Activated CD8-positive, alpha-beta memory T cell treated with anti-CD3 and anti-CD28 coated beads for 1 hour (primary cell): ENCODE measurements at places on chromosomes 5 and 9.

DNA sequence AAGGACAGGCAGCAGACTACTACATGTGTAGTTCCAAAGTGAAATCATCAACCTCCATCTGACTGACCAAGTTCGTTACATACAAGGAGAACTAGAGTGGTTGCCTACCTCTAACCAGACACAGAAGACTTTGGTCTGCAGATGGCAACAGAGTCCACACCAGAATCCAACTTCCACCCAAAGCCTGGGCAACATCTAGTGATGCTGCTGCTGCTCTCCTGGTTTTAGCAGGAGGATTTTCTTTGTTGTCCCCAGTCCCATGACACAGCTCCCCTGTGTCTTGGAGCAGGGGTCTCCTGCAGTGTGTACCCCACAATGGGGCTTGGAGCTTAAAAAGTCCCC, 46.4 kb upstream of the APC start:
- DNase-seq, result no peak

- no peak for DNase-seq
Observed at GRCh38 chr5:97229196-97229595, 46.1 kb upstream of the RIOK2 start.

DNA sequence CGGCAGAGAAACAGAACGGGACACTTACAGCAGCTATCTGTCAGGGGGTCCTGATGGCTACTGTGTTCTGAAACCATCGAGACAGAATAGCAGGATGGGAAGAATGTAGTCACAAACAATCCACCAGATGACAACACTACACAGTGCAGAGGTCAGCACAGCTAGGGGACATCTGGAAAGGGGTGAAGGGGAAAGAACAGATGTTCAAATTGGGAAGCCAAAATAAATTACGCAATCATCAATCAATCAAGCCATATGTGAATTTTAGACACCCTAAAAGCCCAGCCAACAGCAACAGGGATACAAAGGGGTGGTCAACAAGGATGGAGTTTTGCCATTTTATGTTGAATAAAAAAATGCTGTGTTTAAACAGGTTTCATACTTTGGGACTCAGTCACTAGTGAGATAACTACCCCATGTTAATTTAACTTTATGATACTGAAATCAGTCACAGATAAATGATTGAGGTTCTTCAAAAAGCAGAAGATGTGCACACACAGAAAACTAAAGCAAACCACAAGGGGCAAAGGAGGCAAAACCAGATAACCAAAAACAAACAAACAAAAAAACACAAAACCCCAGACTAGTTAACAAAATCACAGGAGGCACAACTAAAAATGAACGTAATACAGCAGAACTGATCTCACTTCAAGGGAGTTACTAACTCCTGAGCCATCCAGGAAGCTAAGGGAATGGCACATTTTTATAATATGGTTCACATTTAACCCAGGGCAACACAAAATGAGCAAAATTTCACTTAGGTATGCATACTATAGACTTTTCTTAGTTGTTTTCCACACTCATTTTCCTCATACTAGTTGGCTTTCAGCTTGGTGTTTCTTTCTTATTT, 65.9 kb downstream of the HABP4 start:
- no peak for DNase-seq

- DNase-seq, result no peak
Observed at GRCh38 chr5:39501397-39501796, 76.6 kb upstream of the DAB2 start.

DNA sequence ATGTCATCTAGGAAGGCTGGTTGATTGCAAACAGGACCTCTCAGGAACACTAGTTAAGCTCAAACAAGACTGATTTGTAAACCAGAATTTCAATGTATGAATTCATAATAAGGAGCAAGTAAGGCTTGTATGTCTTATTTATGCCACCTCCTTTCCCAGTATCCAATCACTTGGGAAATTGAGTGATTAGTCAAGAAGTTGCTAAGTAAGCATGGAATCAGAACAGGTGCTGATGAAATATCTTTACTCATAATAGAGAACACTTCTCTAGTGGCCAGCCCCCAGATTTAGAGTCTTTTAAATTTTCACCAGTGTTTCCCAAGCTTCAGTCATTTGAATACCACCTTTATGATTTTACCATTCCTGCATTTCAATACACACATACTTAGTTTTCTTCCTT, 5.3 kb upstream of the DDX4 start:
- DNase-seq, result no peak

- no peak for DNase-seq
Observed at GRCh38 chr5:33321026-33321425, 119.7 kb upstream of the TARS1 start.

DNA sequence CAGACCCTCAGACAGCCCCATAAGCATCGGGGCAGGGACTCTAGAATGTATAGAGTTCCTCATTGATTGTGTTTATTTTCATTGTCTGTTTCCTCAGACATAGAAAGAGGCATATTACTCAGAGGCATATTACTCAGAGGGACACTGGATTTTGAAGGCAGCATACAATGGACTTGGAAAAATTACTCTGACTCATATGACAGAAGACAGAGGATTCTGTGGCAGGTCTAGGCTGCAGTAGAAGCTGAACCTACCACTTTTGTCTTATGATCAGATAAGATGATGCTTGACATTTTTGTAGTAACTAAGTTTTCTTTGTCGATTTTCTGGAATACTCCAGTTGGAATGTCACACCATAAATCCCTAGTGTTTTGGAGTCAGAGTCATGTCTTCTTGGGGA, 105.2 kb downstream of the ST8SIA4 start:
- DNase-seq, result no peak

DNA sequence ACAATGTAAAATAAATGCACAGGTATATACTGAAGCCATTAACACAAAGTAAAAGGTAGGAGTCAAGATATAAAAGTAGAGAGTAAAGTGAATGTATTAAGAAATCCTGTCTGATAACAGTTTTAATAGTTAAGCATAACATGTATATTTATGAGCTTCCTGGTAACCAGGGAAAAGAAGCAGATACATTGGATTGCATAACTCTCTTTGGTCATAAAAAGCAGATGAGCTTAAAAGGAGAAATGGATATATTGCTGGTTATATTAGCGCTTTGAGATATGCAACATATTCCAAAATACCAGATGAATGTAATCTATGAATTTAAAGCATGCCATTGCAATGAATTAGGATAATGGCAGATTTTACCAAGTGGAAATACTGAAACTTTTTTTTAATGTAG, 6.2 kb upstream of the TNFSF8 start:
- no peak for DNase-seq

DNA sequence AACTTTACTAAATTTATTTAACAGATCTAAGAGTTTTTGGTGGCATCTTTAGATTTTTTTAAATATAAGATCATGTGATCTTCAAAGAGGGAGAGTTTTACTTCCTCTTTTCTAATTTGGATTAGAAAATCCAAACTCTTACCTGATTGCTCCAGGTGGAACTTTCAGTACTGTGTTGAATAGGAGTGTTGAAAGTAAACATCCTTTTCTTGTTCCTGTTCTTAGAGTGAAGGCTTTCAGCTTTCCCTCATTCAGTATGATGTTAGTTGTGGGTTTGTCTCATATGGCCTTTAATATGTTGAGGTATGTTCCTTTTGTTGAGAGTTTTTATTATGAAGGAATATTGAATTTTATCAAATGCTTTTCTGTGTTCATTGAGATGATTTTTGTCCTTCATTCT, 650.0 kb upstream of the SGCD start:
- no peak for DNase-seq

- DNase-seq, result no peak
Observed at GRCh38 chr5:134732819-134733218, 5.5 kb upstream of the CAMLG start.

DNA sequence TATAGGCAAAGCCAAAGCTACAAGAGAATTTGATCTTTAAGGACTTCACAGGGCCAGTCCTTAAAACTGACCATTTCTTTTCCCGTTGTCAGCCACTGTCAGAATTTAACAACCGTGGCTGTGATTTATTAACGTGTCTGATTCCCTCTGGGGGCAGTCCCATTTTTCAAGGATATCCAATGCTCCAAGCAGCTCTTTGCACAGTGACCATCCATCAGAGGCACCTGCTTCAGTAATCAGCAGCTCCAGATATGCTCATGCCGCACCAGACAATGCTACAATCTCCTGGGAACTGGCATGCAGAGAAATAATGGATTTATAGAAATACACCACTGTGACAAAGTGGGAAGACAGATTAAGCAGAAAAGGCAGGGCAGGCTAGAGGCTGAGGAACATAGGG, 163.3 kb upstream of the PPP1R2B start:
- DNase-seq, result no peak

DNA sequence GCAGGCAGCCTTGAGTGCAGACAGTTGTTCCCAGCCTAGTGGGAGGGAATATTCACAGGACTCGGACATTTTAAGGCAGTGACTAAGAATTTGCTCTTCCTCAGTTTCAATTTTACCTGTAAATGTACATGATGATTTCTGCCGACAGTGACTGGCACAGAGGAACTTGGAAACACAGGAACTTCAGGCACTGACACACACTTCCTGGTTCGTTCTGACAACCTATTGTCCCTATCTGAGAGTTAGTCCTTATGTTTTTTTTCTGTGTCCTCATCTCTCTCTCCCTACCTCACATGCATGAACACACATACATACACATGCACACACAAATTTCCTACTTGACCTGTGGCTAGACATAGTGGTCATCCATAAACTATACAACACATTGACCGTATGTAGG, 89.4 kb upstream of the CD180 start:
- DNase-seq, result no peak

DNA sequence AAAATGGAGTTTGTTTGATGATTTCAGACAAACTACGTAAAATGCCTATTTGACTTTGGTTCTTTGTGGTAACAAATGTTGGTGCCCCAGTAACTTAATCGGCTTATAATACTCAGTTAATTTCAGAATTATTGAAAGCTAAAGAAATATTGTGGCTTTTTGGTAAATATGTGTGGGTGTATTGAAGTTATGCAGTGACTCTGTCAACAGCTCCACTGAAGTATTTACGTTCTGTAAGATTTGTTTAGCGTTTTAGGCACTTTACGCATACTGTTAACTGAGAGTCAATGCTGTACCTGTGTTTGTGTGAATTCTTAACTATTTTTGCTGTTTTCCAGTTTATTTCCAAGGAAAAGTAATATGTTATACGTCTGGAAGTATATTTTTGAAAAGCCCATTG, 2.2 kb downstream of the RAD23B start:
- DNase-seq, result no peak

DNA sequence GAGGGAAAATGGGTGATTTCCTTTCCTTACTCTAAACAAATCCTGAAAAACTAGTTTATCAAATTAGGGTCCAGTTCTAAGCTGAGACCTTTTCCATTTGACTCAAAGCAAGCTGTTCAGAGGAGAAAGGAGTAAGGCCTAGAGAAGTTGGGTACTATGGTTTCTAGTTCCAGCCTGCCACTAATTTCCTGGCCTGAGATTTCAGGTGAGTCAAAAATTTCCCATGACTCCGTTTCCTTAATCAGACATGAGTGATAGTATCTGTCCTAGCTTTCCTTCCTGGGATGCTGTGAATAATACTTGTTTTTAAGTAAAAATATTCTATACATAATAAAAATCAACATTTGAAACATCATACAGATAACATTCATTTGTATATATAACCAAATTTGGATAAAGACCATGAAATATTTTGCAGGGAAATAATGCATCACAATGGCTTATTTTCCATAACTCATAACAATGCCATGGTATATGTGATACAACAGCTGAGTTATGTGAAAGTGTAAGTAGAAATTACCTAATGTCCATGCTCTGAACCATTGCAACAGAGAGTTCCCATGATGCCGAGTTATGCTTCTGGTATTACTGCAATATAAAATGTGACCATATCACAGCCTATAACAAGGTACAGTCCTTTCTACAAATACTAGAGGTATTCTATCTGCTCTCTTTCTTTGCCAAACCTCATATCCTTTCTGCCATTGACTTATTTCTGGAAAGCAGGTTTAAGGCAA, 142.7 kb downstream of the MLLT3 start:
- DNase-seq, result no peak

DNA sequence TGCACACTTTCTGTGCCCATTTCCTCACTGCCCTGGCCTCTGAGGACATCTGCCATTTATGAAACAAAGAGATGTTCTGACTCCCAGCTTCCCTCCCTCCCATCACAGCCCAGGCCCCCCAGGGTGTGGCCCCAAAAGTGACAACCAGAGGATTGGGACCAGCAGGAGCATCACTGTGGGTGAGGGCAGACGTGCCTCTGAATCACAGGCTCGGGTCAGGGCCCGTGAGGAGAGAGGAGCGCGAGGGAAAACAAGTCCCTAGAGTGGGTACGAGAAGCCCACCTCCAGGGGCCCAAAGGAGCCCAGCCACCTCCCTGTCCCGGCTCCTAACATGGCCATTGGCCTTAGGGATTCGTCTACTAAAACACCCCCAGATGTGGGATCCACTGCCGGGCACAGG, 138.0 kb upstream of the FSTL4 start:
- DNase-seq, result no peak

DNA sequence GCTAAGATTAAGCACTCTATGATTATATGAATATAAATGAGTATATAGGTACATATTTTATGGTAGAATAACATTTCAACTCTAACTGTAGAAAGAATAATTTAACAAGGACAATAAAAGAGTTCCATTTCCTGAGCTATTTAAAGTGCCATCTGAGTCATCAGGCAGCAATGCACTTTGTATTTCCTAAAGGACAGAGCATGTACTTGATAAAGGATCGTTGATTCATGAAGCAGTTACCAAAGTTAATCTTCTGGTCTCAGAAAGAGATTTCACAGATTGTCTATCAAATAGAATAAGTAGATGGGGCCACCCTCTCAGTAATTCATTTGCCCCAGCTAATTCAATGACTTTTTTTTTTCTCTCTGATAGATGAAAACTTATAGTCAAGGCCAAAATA, 747.8 kb downstream of the CDH18 start:
- DNase-seq, result no peak

DNA sequence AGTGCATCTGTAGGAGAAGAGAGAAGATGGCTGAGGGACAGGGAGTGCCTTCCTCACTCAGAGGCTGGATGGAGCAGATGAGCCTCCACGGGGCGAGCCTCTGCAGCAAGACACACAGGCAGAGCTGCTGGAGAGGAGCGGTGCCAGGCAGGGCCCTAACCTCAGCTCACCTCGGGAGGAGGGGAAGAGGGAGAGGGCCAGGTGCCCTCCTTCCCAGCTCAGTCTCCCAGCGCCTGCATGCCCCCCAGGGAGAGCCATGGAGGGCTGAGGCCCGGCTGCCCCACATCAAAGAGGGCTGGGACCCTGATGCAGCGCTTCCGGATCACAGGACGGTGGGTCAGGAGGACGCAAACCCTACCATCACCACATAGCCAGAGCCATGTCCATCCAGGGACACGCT, 13.6 kb upstream of the SPATA31E1 start:
- DNase-seq, result no peak

GRCh38 chr9:100534401-100534800, 43.5 kb upstream of the CAVIN4 start:
- no peak for DNase-seq

GRCh38 chr5:155154973-155155372, 141.4 kb downstream of the KIF4B start:
- DNase-seq, result no peak
